ENCODE measurements at places on chromosomes 2 and 18.
A peak's percentile ranks its signal among the peaks of the same experiment; 100 is the strongest.

- no peak for DNase-seq
These were observed 618 bp upstream of the LYPD1 start for GRCh38 chr2:132670496-132671150.

- DNase-seq = no peak
These were observed 63.2 kb downstream of the CEP192 start for GRCh38 chr18:13054336-13054735.

- no peak for DNase-seq
These were observed 58.6 kb downstream of the MGAT5 start for GRCh38 chr2:134312482-134312881.

DNA sequence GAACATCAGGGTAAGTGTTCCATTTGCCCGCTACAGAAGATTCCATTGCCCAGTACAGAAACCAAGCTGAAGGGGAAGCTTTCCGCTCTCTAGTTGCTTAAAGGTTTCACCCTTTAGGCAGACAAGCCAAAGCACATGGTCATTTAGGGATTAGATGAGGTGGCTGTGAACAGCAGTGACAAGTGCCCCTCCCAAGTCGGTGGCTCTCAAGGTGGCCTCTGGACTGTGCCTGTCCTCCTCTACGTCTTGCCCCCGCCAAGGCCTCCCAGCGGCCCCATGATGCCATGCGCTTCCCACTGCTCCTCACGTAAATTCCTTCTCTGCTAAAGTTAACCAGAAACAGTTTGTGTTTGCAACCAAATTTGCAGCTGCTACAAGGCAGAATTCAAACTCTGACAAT lies 24.2 kb upstream of the PTPN4 start:
- no peak for DNase-seq

GRCh38 chr2:63819765-63820717 lies 21.7 kb upstream of the UGP2 start:
- DNase-seq = peak; percentile 18

DNA sequence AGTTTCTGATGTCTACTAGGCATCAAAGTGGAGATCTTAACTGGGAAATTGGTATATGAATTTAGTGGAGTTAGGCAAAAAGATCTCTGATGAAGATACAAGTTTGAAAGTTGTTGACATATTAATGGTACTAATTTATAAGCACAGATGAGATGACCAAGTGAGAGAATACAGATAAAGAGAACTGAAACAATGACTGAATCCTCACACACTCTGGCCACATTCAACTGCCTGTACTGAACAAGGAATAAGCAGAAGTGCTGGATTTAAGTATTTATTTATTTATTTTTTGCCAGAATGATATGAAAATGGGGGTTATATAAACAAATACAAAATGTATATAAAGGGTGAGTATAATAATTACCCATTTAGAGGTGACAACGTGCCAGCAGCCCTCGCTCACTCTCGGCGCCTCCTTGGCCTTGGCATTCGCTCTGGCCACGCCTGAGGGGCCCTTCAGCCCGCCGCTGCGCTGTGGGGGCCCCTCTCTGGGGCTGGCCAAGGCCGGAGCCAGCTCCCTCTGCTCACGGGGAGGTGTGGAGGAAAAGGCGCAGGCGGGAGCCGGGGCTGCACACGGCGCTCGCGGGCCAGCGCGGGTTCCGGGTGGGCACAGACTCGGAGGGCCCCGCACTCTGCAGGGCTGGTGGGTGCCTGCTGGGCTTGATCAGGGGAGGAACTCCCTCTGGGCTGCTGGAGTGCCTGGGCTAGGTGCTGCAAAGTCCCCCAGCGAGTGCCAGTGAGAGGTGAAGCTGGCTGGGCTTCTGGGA lies 1363.9 kb upstream of the CRIM1 start:
- no peak for DNase-seq

- DNase-seq = no peak
These were observed 59.7 kb downstream of the SPP2 start for GRCh38 chr2:234110219-234110618.

- DNase-seq = no peak
These were observed 85.7 kb upstream of the FRZB start for GRCh38 chr2:182951948-182952663.

DNA sequence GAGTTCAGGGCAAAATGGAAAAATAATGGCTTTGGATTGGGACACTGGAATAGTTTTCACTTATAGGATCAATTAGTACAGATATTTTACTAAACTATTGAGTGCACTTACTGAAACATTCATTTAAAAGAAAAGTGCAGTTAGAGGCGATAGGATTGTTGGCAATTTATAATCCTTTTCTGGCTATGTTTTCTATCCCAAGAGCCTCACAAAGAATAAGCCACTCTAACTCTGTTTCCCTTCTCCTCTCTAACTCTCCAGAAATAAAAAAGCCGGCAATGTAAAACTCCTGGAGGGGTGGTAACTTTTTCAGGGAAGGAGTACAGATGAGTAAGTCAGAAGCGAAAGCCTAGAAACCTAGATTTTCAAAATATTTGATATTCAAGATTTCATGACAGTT lies 91.3 kb downstream of the EPHA4 start:
- DNase-seq = no peak

GRCh38 chr2:74984947-74985637 lies 26.6 kb downstream of the POLE4 start:
- no peak for DNase-seq

GRCh38 chr2:56687169-56687568 lies 503.4 kb downstream of the CCDC85A start:
- DNase-seq = no peak

- no peak for DNase-seq
These were observed 31.1 kb downstream of the CTIF start for GRCh38 chr18:48569915-48570264.

Data from suppressor macrophage treated with lipopolysaccharide for 1 hour (primary cell).